GM23338 (cell line): ENCODE measurements at places on chromosomes 3 and 15. TPM values are rescaled to one million over a fixed set of nuclear protein-coding genes. Genes with fewer than 3 reads are reported as not detected.

GRCh38 chr3:122880173-122880572 is 85.3 kb downstream of the SLC49A4 start:
- DNase-seq = no peak

GRCh38 chr3:150407051-150407807 is 869 bp upstream of the TSC22D2 start:
- DNase-seq = peak; percentile 16

The CD96 gene
- not detected in 2 replicates for total RNA-seq

DNA sequence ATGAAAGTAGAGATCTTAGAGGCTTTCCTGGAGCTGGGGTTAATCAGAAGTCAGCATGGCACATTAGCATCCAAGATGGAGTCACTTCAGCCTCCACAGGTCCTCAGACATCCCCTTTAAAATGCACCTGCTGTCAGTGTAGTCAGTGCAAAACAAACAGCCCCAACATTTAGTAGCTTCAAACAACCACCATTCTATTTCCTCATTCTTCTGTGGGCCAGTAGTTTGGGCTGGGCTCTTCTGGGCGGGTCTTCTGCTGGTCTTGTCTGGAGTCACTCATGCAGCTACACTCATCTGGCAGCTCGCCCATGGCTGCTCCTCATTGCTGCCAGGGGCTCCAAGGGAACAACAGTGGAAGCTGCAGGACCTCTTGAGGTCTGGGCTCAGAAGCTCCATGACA is 99.9 kb downstream of the TLE3 start:
- DNase-seq = no peak

GRCh38 chr15:34070003-34070402 is 31.0 kb upstream of the AVEN start:
- DNase-seq = no peak

The GRK7 gene
- not detected in 2 replicates for total RNA-seq

DNA sequence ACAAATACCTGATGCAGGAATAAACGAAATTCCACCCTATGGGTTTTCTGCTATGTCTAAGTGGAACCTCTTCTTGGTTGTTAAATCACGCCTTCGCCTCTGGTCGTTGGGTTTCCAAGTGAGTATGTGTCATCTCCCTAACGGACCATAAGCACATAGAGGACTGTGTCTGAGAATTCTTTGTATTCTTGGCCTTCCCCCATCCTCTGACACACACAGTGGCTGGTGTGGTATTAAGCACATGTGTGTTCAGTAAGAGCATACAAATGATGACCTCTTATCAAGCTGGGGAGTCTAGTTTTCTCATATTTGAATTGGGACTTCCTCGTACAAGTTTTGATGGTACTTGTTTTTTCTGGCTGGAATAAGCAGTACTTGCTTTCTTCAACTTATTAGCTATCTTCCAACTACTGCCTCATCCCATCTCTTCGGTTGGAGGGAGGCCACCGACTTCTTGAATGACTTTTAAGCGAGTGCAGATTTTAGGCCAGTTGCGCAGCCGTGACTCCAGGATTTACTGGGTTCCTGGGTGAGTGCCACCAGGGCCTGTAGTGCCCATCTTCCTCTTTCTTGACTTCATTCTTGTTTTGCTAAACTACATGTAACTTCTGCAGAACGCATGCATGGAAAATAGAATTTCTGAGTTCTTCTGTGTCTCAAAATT is 240.2 kb downstream of the ADAMTS17 start:
- DNase-seq = no peak

GRCh38 chr15:36707884-36708435 is 128.5 kb downstream of the CDIN1 start:
- peak; percentile 40 for DNase-seq
